ENCODE measurements at places on chromosomes 11 and 22. TPM values are rescaled to one million over a fixed set of nuclear protein-coding genes. Genes with fewer than 3 reads are reported as not detected.
A peak's percentile ranks its signal among the peaks of the same experiment; 100 is the strongest.

DNA sequence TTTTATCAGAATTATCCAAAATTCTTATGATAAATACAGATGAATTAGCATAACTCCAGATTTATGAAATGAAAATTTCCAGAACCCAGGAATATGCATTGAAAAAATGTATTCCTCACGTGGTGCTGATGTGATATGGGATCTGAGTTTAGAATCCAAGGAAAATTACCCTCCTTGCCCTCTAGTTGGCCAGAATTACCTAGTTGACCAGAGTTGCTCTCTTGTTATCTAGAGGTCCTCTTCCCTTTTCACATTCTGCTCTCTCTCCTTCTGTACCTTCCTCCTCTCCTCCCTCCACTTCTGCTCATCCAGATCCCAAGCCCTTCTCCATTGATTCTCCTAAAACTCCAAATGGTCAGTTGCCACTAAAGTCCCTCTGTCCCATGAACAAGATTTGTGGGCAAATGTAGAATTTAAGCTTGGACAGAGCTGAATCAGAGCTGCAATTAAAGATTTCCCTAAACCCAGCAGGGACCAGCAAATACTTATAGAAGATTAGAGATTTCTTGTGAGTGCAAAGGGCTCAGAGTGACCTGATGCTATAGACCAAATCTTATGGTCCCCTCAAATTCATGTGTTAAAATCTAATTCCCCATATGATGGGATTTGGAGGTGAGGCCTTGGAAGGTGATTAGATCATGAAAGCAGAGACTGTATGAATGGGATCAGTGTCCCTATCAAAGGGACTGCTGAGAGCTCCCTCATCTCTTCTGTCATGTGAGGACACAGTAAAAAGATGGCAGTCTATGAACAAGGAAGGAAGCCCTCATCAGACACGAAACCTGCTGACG, 103.2 kb upstream of the IGLL5 start:
- DNase-seq = no peak

DNA sequence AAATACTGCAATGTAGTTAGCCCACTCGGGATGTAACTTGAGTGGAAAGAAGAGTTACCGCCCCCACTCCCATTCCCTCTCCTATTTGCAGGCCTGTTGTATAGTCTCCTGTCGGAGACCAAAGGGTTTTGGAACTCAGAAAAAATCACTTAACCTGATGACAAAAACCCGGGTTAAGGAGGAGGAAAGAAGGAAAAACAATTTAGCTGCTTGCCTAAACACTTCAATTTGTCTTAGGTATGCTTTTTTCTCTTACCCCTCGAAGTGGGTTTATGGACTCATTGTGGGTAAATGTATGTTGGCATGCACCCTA, 2.2 kb downstream of the YAP1 start:
- DNase-seq = no peak

DNA sequence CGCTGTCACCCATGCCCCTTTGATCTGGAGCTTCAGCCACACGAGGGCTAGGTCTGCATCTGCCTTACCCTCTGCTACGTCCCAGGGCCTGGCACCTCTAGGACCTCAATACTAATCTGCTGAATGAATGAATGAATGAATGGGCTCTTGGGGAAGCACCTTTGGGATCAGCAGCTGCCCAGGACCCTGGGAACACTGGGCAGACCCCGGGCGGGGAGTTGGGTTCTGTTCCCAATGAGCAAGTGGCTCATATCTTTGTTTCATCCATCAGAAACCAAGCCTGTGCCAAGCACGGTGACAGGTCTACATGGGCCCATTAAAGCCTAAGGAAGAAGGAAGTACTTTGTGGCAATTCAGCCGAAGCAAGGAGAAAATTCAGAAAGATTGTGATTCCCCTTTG, 41.5 kb upstream of the SHISAL1 start:
- no peak for DNase-seq

DNA sequence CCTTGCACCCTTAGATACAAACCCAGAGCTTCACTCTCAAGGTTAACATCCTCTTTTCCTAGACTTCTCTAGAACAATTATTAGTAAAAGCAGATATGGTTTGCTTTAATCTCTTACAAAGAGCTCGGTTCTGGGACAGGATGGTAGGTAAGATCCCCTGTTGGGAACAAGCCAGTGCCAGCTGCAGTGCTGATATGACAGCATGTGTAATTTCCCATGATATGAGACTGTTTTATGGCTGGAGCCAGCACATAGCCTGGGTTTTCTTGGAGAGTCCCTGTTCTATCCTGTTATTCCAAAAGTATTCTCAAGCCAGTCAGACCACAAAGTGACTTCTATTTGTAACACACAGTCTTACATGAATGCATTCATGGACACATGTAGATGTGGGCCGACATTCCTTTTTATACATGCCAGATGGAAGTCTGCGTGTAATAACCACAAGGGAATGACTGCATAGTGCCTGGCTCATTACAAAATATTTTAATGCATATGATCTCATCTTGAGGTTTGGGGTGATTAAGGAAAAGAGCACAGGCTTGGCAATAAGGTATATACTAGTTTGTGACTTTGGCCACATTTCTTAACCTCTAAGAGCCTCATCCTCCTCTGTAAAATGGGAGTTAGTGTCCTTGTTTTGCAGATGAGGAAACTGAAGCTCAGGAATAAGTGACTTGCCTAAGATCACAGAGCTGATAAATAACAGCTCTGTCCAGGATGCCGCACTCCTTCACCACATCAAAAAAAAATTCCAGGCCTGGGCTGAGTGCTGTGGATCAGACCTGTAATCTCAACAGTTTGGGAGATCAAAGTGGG, 21.8 kb downstream of the CLMP start:
- DNase-seq = peak; percentile 62

- no peak for DNase-seq
Measured at GRCh38 chr11:101336858-101337257, 207.2 kb upstream of the PGR start.

- DNase-seq = peak; percentile 69
Measured at GRCh38 chr22:47836957-47837356, 1074.5 kb downstream of the TBC1D22A start.

GRCh38 chr11:122421702-122422101, 233.8 kb upstream of the UBASH3B start:
- DNase-seq = no peak

- DNase-seq = no peak
Measured at GRCh38 chr22:43851979-43852307, 10.4 kb downstream of the SULT4A1 start.

GRCh38 chr11:90392692-90393091, 169.8 kb upstream of the CHORDC1 start:
- no peak for DNase-seq

- DNase-seq = peak; percentile 27
Measured at GRCh38 chr22:29328566-29329500, 13.3 kb upstream of the RASL10A start.

DNA sequence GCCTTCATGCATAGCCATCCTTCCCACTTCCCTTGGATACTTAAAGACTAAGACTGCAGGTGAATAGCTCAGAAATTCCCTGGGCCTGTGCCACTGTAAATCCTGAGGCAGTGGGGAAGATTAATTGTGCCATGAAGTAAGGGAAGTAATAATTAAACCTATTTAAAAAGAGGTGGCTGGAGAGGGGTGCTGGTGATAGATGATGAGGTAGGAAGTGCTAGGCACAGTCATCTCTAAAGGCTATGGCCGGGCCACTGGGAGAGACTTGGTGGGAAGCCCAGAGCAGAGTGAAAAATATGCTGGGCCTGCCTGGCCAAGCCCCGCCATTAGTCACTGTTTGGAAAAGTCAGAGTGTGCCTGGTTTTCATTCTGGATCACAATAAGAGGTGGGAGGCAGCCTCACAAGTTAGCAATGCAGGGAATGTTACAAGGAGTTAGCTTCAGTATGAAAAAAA, 197.2 kb upstream of the PITPNB start:
- peak; percentile 94 for DNase-seq

The USP2 gene
- total RNA-seq = 2.1 TPM

The PARVG gene
- total RNA-seq = not detected

The MGAT3 gene
- not detected for total RNA-seq

The HORMAD2 gene
- total RNA-seq = not detected

The KCNJ5 gene
- not detected for total RNA-seq

The B4GALNT4 gene
- total RNA-seq = 49.8 TPM

The NEAT1 gene
- 4.8 TPM for total RNA-seq
